ENCODE measurements at places on chromosomes 16 and 17.

DNA sequence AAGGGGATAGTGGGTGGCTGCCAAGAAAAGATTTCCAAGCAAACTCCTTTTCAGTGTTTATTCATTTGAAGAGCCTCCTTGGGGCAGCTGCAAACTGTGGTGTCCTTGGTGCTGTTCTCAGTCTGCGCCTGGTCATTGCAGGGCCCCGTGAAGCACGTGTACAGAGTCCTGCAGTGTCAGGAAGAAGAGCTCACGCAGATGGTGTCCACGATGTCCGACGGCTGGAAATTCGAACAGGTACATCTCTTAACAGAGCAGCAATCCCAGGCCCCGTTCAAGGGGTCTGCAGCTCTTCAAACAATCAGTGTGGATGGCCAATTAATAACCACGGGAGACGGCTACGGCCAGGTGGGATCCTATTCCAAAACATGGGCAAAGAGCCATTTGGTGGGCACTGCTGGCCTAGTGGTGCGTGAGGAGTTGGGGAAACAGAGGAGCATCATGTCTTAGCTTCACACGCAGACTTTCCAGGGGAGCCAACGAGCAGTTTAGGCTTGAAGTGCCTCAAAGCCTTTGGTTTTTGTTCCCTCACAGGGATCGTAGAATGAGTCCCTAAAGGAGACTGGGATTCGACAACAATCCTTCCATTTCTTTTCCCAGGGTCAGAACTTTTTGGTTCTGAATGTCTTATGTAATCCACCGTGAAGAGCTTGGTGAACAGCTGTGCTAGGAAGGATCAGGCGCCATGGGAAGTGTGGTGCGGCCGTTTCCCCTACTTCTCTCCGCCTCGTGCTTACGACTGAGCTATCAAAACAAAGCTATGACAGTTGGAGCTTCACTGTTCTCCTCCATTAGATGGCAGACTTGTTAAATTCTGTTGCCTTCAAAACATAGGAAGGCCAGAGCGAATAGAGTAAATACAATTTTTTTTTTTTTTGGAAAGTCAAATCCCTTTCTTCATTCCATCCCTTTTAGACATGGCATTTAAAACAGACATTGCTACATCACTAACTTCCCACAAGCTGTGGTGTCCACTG is 12.6 kb downstream of the KCTD2 start:
- no peak for DNase-seq

GRCh38 chr17:4544951-4545216 is 10.3 kb downstream of the MYBBP1A start:
- DNase-seq = no peak

GRCh38 chr17:3890082-3890877 is 2.6 kb downstream of the CAMKK1 start:
- no peak for DNase-seq

DNA sequence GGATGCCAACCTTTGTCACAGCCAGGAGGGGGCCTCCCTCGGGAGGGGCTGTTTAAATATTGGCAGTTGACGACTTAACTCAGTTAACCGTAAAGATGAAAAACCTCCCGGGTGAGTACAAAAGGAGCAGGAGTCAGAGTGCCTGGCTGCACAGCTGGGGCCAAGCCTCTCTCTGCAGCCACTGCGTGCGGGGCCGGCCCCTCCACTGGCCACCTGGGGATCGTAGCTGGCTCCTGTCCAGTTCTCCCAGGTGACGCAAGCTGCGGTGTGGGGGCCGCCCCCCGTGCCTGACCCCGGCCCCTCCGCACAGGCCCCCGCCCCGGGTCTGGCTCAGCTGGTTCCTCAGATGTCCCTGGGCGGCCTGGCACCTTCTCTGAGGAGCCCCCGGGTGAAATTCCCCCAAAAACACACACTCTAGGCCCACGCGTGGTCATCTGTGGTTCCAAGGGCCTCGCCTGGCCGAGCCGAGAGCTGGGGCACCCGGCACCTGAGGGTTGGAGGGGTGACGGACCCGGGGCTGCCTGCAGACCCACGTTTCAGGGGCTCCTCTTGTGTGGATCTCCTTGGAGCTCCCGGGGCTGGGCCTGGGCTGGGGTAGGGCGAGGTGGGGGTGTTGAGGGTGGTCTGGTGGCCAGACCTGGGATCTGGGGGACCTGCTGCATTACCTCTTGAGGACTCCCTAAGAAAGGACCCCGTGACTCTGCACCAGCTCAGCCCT is 7.4 kb upstream of the CACNA1H start:
- DNase-seq = no peak

DNA sequence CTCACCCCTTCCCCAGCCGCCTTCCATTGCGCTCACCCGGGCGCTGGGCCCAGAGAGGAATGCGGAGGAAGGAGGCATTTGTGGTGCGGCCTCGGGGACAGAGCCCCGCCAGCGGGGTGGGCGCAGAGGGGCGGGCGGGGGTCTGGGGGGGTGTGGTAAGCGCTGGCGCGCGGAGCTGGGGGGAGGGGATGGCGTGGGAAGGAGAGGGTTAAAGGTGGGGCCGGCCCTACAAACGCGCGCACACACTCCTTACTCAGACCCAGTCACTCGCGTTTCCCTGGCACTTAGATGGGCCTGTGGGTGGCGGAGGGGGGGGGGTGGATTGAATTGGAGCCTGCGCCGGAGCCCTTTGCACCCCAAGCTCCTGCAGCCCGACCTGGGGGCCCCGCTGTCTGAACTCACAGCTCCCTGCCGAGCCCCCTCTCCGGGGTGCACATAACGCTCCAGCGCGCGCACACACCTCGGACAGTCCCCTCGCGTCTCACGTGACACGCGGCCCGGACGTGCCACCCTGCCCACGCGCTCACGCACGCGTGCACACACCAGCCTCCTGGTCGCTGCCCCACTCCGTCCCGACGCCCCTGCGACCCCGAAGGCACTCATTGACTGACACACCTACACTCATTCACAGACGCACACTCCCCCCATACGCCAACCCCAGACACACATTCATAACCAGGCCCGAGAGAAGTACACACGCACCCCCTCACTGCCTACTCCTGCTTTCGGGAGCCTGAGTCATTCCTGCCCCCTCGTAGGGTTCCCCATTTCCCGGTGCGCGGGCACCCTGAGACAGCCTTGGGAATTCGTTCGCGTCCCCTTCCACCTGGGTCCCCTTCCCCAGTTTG is 844 bp downstream of the TBKBP1 start:
- DNase-seq = peak; percentile 53

DNA sequence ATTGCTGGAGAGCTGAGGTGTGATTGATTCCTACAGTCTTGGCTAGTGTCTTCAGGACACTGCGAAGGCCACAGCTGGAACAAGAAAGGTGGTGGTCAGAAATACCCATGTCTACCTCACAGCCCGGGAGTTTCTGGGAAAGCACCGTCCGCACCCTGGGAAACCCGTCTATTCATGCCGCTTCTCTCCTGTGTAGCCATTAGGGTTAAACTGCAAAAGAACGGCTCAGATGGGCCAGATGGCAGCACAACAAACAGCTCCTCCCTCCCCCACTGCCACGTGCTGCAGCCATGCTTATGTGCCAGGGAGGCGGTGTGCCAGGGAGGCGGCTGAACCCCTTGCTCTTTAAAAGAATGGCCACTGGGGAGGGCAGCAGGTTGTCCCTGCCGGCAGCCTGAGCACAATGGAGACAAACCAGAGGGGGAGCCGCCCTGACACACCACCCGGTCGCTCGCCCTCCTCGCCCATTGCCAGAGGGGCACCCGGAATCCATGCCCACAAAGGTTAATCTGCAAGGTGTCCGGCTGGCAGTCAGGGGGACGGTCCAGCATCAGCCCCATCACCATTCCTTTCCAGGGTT is 65.2 kb downstream of the CYTH1 start:
- no peak for DNase-seq

DNA sequence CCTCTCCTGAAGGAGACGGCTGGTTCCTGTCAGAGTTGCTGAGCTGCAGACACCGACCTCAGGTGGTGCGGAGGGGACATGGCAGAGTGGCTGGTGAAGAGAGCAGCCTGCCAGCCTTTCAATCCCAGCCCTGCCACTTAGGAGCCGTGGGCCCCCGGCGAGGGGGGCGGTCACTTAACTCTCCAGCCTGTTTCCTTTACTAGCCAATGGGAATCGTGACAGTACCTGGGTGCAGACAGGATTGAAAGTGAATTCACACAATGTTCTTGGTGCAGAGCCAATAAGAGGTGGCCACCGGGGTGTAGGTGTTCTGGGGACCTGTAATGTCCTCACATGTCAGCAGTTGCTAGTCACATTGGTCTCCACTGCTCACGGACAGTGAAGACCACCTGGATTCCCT is 13.5 kb downstream of the ACE start:
- DNase-seq = no peak

- DNase-seq = no peak
Measured at GRCh38 chr17:14089179-14089578, 19.9 kb downstream of the COX10 start.

- DNase-seq = no peak
Measured at GRCh38 chr16:81739503-81739902, 39.6 kb upstream of the PLCG2 start.

DNA sequence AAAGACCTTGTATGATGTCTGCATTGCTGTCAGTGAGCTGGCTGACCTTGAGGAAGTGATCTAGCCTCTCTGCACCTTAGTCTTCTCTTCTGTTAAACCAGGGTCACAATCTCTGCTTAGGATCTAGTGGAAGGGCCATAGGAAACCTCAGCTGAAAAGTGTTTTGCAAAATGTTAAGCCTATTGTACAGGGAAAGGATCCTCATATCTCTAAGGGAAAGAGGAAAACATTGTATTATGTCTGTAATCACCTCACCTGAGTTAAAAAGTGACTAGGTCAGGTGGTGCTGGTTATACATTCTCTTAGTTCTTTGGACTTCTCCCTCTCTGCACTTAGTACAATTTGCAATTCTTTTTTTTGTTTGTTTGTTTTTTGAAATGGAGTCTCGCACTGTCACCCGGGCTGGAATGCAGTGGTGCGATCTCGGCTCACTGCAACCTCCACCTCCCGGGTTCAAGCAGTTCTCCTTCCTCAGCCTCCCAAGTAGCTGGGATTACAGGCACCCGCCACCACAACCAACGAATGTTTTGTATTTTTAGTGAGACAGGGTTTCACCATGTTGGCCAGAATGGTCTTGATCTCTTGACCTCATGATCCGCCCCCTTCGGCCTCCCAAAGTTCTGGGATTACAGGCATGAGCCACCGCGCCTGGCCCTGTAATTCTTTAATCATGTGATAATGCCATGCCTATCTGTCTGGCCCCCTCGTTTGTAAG is 2.0 kb upstream of the SEPHS2 start:
- no peak for DNase-seq

GRCh38 chr16:49604602-49605001 is 231.0 kb downstream of the C16orf78 start:
- DNase-seq = no peak

DNA sequence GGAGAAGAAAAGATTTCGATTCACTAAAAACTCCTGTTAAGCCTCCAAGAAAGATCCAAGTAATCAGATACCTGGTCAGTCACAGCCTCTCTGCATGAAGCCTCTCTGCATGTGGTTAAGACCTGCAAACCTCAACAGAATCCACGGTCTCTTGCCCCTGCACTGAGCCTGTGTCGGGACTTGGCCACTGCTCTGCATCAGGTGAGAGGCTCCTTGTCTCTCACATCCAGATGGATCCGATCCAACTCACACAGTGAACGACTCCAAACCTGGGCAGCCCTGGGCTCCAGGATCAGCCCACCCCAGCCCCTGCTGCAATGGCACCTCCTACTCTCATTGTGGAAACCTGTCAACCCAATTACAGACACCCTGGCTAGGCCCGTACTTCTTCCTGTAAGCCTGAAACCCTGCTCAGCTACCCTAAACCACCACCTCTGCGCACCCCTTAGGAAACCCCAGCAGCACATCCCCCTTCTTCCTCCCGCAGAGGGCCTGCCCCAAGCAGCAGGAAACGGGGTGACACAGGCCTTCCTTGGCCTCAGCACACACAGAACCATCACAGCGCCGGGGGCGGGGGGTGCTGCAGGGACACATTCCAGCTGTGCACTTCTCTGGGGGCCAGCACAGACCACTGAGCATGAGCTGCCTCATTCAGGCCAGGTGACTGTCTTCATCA is 129.5 kb downstream of the ANKRD11 start:
- peak; percentile 71 for DNase-seq

GRCh38 chr17:38324141-38324697 is 19.5 kb downstream of the GPR179 start:
- DNase-seq = no peak

DNA sequence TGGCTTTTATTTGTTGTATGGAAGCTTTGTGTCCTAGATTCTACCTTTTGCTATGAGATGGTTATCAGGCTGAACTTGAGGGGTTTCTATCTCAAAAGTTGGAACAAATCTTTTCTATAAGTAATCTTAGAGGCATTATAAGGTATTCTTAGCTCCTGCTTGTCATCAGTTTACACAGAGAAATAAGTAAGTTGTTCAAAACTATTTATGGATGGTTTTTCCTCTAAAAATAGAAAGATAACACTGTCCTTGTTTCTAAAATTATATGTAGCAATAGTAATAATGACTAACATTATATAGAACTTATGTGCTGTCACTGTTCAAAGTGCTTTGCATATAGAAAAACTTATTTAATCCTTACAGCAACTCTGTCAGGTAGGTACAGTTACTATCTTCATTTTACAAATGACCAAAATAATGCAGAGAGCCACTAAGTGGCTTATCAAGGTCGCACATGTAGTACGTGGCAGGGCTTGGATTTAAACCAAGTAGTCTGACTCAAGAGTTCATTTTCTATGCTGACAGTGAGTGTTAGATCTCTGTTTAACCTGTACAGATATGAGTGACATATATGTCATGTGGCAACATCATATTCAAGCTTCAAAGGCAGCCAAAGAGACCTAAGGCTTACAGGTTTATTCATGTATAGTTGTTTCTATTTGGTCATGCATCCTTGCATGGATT is 59.0 kb downstream of the PHKB start:
- DNase-seq = no peak

DNA sequence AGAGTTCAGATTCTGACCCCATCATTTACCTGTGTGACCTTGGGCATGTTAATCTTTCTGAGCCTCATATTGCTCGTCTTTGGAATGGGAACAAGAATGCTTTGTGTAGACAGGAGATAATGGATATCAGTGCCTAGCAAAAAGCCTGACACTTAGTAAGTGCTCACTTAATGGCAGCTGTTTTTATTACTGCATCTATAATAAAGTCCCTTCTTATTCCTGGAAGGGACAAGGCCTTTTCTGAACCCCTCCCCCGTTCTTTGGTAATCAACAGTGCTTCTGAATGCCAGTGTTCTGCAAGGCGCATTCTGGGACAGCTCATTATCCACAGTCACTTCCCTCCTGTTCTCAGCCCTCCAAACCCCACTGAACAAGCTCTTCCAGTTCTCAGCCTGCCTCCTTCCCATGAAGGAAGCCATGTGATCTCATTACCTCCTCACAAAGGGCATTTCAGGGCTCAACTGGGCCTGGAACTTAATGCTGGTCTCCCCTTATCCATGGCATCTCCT is 25.1 kb upstream of the SUPT4H1 start:
- DNase-seq = no peak
